Stimulated activated CD8-positive, alpha-beta memory T cell treated with anti-CD3 and anti-CD28 coated beads, Interleukin-4, amount 100 ng/mL, for 48 hours (primary cell): ENCODE measurements at places on chromosomes 16 and 17.

- DNase-seq: no peak
These were observed 13.8 kb downstream of the SUMO2 start for GRCh38 chr17:75168998-75169397.

- peak; percentile 65 for DNase-seq
These were observed 31.8 kb downstream of the USP7 start for GRCh38 chr16:8931859-8932258.

DNA sequence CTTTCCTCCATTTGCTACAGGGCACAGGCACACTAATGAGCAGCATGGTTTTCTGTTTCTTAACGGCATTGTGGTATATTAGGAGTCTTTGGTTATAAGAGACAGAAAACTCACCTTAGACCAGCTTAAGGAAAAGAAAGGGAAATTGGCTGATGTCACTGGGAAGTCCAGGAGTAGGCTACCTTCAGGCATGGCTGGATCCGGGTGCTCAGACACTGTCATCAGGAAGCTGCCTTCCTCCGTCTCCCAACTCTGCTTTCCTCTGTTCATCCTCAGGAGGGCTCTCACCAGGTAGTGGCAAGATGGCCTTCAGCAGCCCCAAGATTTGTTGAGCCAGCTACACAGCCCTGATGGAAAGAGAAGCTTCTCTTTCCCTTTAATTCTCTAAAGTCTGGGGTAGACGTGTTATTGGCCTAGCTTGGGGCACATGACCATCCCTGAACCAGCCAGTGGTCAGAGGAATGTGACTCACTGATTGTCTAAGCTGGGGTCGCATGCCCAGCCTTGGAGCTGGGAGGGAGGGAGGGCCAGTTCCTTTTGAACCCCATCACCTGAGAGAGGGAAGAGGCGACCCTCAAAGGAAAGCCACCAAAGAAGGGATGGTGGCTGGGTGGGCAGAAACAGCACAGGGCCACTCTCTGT lies 117.4 kb downstream of the CLEC16A start:
- DNase-seq: no peak

GRCh38 chr16:28105954-28106353 lies 42.4 kb upstream of the GSG1L start:
- no peak for DNase-seq

- DNase-seq: no peak
These were observed 10.0 kb downstream of the SNN start for GRCh38 chr16:11677959-11678881.

DNA sequence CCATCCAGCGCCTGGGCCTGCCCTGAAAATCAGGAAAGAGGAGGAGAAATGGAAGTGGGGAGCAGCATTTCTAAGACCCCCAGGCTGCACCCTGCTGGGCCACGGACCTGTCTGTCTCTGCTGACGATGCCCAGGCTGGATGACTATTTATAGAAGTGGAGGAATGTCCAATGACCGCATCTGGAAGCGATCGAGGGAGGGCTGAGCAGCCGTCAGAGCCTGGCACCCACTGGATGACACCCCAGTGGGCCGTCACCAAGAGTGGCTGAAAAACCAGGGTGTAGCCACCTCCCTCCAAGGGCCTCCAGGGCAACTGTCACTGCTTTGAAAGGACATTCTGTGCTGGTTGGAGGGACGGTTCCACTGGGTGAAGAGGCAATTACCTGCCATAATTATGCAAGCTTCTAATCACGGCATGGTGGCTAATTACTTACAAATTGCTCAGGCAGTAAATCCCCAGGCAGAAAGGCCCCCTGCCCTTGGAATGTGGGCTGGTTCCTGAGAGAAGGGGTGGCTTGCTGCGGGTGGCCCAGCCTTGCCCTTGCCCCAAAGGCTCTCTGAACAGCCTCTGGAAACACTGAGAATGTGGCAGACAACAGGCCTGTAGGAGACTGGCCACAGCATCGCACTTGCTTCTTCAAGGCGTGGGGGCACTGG lies 332.1 kb downstream of the C16orf95 start:
- no peak for DNase-seq

DNA sequence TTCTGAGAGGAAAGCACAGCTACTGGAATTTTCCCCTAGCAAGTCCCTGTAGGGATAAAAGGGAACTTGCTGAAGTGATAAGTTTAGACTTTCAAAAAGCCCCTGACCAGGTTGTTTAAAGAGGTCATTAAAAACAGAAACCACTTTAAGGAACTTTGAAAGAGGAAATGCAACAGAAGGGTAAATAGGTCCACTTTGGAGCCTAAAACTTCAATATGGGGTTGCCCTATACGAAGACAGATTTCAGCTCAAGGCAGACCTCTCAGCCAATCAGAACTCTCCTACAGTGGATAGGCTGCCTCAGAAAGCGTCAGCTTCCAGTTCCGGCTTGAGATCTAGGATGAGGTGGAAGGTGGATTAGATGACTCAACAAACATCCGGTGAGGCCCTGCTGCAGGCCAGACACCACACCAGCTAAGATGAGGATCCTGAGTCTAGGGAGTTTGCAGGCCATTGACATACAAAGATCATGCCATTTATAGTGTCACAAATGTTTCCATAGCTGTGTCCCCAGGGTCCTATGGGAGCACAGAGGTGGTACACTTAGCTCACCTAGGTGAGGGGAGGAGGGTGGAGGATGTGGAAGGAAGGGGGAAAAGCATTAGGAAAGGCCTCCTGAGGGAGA lies 7.9 kb upstream of the MFSD6L start:
- no peak for DNase-seq

DNA sequence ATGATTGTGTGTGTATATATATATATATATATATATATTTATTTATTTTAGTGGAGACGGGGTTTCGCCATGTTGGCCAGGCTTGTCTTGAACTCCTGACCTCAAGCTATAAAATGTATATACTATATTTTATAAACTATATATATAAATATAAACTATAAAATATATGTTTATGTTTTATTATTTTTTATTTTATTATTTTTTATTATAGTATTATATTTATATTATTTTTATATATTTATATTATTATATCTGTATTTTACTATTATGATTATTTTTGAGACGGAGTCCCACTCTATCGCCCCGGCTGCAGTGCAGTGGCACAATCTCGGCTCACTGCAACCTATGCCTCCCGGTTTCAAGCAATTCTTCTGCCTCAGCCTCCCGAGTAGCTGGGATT lies 10.5 kb upstream of the PHOSPHO1 start:
- DNase-seq: no peak

DNA sequence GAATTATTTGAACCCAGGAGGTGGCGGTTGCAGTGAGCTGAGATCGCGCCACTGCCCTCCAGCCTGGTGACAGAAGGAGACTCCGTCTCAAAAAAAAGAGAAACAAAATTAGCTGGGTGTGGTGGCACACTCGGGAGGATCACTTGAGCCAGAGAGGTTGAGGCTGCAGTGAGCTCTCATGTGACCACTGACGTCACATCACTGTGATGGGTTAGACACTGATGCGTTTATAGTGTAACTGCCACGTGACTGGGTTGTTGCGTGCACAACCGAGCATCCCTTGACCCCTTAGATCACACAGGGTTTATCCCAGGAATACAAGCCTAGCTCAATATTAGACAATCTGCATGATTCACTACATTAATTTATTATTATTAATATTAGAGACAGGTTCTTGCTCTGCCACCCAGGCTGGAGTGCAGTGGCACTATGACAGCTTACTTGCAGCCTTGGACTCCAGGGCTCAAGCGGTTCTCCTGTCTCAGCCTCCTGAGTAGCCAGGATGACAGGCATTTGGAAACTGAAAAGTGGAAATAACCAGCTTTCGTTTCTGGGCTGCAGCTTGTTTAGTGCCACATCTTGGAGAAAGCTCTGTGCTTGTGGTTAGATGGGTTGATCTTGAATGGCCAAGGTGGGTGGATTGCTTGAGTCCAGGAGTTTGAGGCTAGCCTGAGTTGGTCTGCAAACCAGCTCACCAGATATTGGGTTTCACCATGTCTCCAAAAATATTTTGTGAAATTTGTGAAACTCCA lies 26.4 kb upstream of the ABR start:
- DNase-seq: no peak

DNA sequence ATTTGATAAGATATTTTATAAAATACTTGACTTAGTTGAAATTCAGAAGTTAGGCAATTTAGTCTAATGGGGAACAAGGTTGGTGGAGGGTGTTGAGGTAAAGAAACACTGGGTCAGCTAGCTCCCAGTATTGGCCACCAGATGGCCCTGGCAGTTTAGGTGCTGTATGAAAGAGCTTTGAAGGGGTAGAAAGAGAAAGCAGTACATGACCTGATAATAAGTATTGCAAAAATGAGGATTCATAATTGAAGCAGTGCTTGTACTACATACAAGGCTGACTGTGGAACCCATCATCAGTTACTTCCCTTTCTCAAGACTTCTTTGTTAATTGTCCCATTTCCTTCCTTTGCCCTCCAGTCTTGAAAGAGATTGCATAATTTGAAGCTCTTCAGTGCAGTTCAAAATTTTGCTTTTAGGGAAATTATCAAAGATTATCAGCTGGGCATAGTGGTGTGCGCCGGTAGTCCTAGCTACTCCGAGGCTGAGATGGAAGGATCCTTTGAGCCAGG lies 29.4 kb downstream of the TANC2 start:
- peak; percentile 29 for DNase-seq

DNA sequence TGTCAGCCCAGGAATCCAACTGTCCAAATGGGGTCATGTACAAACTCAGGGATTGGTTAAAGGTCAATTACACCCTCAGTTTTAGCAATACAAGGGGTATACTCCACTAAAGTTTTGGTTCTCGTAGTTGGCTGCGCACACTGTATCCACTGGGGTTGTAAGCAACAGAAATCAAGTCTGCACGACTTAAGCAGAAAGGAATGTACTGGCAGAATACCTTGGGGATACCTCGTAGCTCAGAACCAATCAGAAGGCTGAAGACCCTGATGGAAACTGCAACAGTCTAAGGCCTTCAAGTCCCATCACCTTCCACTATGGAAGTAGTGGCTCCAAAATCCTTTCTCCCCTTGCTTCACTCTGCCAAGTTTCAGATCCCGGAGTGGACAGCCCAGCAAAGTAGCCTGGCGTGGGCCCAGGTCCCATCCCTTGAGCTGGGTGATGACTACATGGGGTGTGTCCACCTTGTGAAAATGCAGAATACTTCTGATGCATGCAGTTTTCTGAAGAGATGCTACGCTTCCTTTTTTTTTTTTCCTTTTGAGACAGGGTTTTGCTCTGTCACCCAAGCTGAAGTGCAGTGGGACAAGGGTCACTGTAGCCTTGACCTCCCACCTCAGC lies 21.1 kb upstream of the RPH3AL start:
- no peak for DNase-seq
